ENCODE measurements at places on chromosomes 4 and X. TPM values are rescaled to one million over a fixed set of nuclear protein-coding genes. Genes with fewer than 3 reads are reported as not detected.

DNA sequence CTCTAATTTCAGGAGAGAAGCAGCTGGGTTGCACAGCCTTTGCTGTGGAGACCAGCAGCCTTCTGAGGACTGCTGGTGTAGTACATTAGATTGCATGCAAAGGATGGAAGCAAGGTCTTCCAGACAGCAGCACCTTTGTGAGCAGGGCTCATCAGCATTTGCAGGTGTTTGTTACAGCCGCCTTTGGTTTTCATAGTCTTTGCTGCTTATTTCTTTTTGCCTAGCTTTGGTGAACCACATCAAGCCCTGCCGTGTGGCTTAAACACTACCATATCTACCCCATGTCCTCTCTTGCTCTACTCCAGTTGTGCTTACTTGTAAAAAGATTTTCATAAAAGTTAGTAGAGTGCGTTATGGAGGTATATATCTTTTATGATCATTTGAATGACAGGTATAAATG is 57.5 kb downstream of the MTM1 start:
- no peak for DNase-seq

The LAS1L gene
- 37.9 TPM for total RNA-seq

DNA sequence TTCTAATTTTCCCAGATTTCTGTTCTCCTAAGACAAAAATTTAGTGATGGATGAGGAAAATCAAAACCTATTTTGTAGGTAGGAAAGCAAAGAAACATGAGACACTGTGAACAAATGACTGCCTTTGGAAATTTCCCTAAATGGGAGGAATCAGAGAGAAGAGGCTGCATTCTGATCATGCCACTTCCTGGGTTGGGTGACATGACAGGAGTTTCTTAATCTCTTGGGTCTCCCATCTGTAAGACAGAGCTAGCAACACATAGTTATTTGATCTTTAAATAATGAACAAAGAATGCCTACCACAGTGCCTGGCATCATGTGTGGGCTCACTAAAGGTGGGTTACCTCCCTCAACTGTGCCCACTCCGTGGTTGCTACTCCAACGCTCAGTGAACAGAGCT is 57.1 kb downstream of the CCDC149 start:
- no peak for DNase-seq

- DNase-seq, result no peak
These were observed 100.2 kb upstream of the PGRMC2 start for GRCh38 chr4:128387600-128388351.

GRCh38 chrX:139691493-139691842 is 16.5 kb downstream of the MCF2 start:
- DNase-seq, result no peak

DNA sequence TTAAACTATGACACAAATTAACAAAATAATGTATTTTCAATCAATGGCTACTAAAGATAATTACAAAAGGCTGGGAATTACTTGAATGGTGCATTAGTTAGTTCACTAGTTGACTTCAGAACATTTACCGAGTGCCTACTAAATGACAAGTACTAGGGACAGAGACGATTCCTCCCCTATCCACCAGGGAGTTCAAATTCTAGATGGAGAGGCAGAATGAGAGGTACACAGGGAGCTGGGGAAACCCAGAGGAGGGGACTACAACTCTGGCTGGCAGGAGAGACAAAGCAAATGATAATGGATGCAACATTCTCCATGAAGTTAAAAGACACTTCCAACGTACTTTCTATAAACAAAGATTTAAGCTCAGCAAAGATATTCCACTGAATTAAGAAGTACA is 43.1 kb upstream of the MCF2 start:
- DNase-seq, result no peak

GRCh38 chrX:150507251-150507856 is 61.1 kb upstream of the MTM1 start:
- DNase-seq, result no peak

DNA sequence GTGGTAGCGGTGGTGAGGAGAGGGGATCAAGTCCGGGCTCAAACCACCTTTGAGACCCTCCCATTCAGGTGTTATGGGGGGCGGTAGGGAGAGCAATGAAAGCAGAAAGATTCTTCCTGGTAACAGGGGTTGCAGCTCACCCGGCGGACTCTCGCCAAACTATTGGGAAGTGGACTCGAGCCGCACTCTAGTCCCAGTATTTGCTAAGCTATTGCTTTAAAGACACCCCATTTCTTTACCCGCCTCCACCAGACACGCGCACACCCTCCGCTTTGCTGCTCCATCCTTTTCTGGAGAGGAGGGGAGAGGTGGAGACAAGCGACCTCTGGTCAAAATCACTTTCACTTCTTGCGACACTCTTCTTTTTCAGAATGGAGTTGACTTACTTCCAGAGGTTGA is 625 bp upstream of the GABRA4 start:
- DNase-seq, result no peak

The CT45A10 gene
- total RNA-seq, result not detected

- no peak for DNase-seq
These were observed 641.5 kb downstream of the FAT4 start for GRCh38 chr4:125956276-125956675.

The NPNT gene
- not detected for total RNA-seq

DNA sequence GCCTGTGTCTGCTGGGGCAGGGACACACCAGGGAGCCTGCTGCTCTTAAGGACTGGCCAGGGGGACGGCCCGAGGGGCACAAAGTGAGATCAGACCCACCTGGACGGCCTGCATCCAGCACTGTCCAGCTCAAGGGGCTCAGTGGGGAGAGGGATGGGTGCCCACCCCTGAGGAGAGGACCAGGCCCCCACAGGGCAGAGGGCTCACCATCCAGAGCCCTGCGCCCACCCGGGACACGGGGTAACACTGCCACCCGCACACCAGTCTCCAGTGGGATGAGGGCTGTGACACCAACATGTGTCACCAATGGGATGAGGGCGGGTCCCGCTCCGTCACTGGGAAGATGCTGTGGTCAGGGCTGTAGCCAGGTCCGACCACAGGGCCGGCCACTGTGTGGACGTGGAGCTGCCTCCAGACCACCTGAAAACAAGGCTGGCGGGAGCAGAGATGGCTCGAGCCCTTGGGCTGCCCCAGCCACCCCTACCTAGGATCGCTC is 13.2 kb downstream of the DGKQ start:
- DNase-seq, result no peak

The STIM2 gene
- total RNA-seq, result 39.6 TPM

The MAGEC3 gene
- total RNA-seq, result not detected

The RBMXL3 gene
- total RNA-seq, result not detected

DNA sequence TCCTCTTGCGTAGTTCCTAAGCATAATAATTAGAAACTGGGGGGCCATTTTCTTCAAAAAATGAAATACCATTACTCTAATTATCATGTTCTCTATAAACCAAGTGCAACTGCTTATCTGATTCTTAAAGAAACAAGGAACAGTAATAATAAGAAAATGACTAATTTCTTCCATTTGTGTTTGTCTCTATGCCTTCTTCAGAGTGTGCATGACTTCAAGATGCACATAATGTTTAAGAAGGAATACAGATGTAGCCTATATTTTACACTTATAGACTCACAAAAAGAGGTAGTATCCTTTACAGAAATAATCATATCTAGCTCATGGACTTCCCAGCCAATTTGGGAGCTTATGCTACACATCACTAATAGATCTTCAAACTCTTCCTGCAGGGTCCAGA is 131.7 kb downstream of the CHRNA9 start:
- DNase-seq, result no peak

GRCh38 chr4:95546221-95546620 is 2.6 kb downstream of the UNC5C start:
- DNase-seq, result no peak

The SPANXB1 gene
- total RNA-seq, result not detected

GRCh38 chr4:173919196-173919595 is 364.3 kb downstream of the FBXO8 start:
- DNase-seq, result no peak

DNA sequence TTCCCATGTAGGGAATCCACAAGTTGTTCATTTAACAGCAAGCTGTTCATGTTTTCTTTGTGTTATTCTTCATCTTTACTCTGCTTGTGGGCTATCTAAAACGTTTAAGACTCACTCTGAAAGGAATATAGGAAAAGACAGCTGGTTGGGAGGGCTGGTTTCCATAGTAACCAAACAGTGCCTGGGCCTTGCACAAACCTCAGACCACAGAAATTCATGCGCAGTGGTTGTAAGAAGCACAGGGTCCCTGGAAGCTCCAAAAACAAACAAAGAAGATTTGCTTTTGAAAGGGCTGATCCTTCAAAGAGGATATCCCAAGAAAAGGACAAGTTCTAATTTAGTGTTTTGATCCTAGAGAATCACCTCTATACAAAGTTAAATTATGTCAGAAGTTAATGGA is 7.8 kb downstream of the SERTM2 start:
- DNase-seq, result no peak

GRCh38 chr4:10713591-10713990 is 29.0 kb upstream of the CLNK start:
- DNase-seq, result no peak

DNA sequence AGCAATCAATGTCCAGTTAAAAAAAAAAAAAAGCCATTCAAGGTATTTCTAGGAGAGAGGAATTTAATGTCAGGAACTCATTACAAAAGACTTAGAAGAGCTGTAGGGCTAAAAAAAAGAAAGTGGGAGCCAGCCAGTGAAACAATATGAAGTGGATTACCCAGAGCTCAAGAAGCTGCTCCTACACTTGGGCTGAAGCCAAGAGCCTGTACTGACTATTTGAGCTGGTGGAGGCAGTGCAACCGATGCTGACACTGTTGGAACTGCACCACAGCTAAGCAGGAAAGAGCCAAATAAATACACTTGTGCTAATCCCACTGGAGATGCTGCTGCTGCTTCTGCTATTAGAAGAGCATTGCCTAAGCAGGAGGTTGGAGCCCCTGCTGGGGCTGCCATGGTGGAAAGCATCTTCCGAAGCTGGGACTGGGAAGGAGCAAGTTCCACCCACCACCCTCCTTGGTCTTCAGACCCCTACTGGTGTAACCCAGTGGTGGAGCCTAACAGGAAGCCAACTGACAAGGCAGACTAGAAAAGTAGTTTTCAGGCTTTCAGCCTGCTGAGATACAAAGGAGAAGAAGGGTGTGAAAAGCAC is 65.4 kb downstream of the CXXC4 start:
- no peak for DNase-seq

DNA sequence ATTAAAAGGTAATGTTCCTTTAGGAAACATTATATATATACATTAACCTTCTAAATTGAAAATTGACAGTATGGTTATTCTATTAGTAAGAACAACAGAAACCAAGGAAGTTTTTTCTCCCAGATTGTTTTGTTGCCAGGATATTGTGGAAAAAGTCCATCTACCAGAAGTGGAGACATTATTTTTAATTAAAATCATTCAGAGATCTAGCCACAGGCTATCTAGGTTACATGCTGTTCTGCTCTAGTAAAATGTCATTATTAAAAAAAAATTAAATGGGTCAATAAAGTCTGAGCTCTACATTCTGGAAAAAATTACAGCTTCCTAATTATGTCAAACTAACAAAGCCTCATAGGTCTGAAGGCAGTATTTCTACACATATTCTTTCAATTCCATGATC is 74.3 kb downstream of the NSG1 start:
- no peak for DNase-seq

- DNase-seq, result no peak
These were observed 170.4 kb upstream of the FGF16 start for GRCh38 chrX:77276742-77277141.

GRCh38 chr4:159677521-159677920 is 574.6 kb downstream of the RAPGEF2 start:
- DNase-seq, result no peak

The CLDN34 gene
- total RNA-seq, result not detected

DNA sequence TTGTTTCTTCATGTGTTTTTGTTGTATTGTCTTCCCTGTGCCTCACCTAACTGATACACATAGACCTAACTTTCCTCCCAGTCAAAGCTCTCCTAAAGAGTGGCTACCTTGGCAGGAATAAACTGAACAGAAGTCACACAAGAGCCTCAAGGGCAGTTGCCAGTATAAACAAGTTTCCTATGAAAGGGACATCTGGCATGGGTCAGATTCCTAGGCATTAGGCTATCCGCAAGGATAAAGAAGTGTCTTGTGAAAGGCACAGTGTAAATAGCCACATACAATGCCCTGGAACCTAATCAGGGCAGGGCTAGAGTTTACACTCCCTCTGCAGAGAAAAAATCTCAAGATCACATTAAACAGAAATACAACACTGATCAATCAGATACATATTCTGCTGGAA is 220.8 kb downstream of the SPANXN3 start:
- DNase-seq, result no peak

DNA sequence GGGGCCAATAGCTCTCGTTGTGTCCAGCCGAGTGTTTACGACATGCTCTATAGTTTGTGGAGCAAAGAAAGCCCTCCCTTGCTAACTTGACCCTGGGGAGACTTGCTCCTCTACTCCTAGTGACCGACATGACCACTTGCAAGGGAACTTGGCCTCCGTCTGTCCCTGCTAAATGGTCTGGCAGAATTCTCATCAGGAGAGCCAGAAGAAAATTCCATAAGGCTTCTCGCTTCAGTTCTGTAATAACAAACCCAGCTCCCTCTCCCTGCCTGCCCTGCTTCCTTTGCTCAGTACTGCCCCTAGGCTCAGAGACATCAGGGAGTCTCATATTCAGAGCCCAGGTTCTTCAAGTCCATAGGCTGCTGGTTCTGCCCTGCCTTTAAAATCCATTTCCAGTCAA is 13.0 kb downstream of the DOCK11 start:
- no peak for DNase-seq

DNA sequence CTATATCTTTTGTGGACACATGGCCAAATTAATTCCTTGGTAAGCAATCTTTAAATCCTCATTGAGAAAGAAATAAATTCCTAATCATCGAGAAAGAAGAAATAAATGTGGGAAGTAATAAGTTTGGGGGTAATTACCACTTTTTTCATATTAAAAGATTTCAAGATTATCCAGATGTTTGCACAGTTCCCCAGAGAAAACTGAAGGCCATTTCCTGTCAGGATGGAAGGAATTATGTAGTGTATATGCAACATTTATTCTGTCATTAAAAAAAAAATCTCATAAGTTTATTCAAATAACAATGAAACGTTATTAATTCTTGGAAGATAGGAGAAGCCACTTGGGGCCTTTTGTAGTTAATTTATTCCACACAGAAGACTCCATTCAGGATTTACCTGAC is 385.6 kb upstream of the NR3C2 start:
- no peak for DNase-seq

The LONRF3 gene
- 3.3 TPM for total RNA-seq

DNA sequence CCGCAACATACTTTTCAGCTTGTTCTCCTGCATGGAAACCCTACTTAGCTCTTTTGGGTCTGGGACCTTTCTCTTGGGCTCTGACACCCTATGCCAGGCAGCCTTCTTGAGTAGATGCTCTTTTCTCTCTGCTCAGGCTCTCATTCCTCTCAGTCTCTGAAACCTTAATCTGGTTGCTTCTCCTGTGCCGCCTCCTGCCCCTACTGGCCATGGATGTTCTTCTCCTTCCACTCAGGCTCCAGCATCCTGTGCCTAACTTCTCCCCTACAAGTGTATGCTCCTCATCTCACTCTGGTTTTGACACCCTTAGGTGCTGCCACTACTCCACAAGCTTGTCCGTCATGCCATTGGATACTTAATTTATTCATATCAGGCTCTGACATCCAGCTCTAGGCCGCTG is 15.2 kb downstream of the BLTP1 start:
- DNase-seq, result no peak

- DNase-seq, result no peak
These were observed 142.2 kb downstream of the HS3ST1 start for GRCh38 chr4:11286533-11286932.
